ENCODE measurements at places on chromosomes 16 and 17.

DNA sequence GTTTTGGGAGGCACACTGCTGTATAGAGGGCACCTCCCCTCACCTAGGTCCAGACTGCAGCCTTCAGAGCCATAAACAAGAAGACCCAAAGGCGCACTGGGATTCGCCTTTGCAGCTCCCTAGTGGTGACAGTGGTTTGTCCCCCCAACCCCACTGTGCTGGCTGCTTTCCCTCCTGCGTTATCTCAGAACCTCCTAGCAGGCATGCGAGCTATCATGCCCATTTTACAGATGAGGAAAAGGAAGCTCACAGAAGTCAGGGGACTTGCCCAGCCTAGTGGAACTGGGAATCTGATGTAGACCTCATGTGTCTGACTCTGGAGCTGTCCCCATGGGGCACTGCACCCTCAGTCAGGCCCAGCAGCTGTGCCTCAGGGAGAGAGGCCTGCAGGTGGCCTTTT, 115.2 kb downstream of the CLEC16A start:
- DNase-seq = no peak

DNA sequence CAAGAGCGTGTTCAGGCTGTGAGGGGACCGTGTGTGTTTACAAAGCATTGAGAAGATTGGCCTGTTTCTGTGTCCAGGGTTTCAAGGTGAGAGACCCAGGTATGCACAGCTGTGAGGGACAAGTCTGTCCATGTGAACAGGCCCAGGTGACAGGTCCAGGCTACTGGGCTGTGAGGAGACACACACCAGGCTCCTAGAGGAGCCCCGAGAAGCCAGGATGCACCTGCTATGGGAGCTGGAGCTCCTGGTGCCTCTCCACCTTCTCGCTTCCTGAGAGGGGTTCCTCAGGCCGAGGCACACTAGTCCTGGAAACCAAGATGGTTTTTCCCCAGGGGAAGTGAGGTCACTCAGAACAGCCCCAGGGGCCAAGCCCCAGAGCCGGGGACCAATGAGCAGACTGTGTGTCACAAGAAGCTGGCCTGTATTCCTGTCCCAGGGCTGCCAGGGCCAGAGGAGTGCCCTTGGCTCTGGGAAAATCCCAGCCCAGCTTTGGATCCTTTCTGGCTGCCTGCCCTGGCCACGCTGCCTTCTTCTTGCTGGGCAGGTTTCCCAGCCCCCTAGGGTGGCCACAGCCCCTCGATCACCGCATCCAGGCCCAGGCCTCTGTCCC, 153.4 kb upstream of the PLCG2 start:
- no peak for DNase-seq

GRCh38 chr16:51723036-51723724, 572.1 kb upstream of the SALL1 start:
- DNase-seq = no peak

GRCh38 chr17:42682722-42683403, 532 bp downstream of the CNTNAP1 start:
- no peak for DNase-seq

DNA sequence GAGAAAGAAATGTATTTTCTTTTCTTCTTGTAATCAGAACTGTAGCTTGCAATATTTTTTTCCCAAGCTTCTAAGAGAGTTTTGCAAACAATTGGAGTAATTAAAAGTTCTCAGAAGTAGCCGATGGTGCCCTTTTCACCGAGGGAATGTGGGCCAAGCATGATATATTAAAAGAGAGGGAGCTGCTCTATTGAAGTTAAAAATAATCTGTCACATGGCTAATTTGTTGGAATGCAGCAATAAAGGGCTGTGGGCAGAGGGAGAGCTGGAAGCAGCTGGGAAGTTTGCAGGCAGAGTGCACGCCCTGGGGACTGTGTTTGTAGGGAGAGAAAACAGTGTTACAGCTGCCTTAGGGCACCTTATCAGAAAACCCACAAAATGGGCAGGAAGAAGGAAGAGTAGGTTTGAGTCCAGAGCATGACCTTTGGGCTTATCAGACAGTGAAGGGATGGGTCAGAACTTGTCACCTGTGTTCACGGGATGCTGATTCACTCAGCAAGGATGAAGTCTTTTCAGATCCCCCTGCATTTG, 18.5 kb upstream of the TERF2 start:
- DNase-seq = no peak

- DNase-seq = no peak
Measured at GRCh38 chr17:2274414-2274813, 29.2 kb downstream of the SMG6 start.

DNA sequence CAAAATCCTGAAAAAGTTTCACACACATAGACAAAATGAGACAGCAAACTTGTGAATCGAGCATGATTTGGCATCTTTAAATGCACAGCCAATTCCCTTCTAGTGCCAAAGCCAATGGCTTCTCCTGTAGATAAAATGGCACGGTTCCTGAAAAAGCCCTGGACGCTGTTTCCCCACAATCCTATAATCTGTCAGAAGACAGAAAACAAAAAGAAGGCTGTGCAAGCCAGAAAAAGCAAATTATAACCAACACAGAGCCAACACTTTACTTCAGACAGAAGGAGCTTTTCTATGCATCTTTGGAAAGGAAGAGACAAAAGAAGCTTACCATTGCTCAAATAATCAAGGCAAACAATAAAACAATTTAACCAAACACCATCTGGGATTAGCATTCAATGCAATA, 23.8 kb downstream of the FAM222B start:
- no peak for DNase-seq

- DNase-seq = no peak
Measured at GRCh38 chr17:63946440-63947363, 14.6 kb upstream of the CD79B start.

- DNase-seq = no peak
Measured at GRCh38 chr17:29255926-29256522, 9.4 kb downstream of the CRYBA1 start.

- DNase-seq = no peak
Measured at GRCh38 chr16:57238682-57239081, 6.4 kb upstream of the ARL2BP start.

- DNase-seq = no peak
Measured at GRCh38 chr16:25395528-25395927, 137.9 kb upstream of the ZKSCAN2 start.

- no peak for DNase-seq
Measured at GRCh38 chr17:73281928-73282327, 20.2 kb upstream of the CPSF4L start.

- DNase-seq = no peak
Measured at GRCh38 chr17:66620528-66620927, 214.4 kb upstream of the CACNG5 start.

GRCh38 chr17:17448076-17448475, 28.7 kb upstream of the MED9 start:
- DNase-seq = no peak

DNA sequence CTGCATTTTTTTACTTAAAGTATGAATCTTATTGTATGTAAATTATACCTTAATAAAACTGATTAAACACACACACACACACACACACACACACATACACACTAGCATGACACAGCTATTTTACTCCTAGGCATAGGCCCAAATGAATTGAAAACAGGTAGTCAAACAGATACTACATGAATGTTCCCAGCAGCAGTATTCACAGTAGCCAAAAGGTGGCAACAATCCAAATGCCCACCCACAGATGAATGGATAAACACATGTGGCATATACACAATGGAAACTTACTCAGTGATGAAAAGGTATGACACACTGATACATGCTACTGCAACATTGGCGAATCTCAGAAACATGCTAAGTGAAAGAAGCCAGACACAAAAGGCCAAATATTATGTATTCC, 223.5 kb downstream of the CYB561 start:
- DNase-seq = no peak

DNA sequence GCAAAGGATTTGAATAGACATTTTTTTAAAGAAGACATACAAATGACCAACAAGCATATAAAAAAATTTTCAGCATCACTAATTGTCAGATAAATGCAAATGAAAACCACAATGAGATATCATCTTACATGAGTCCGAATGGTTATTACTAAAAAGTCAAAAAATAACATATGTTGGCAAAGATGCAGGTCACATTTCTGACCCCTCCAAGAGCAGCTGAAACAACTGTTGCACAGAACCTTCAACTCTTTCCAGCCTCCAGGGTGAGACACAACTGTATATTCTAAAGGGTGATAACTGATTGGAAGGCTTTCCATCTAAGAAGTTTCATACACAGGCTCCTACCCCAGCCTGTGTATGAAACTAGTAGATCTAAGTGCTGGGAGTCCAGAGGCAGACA, 51.9 kb downstream of the SLFN5 start:
- no peak for DNase-seq
